Lung (tissue), 17 donors: ENCODE measurements at places on chromosomes 11 and 22. TPM values are rescaled to one million over a fixed set of nuclear protein-coding genes. Genes with fewer than 3 reads are reported as not detected.

The NXPE1 gene
- polyA plus RNA-seq, result not detected

The HOATZ gene
- 42.9 TPM for polyA plus RNA-seq

The PDGFD gene
- 0.71 TPM for polyA plus RNA-seq

The IGSF22 gene
- polyA plus RNA-seq, result 0.33 TPM

The SPA17 gene
- polyA plus RNA-seq, result 28.9 TPM

The RBMXL2 gene
- polyA plus RNA-seq, result not detected

The SOX6 gene
- polyA plus RNA-seq, result 0.58 TPM

The APOA1 gene
- 1.9 TPM for polyA plus RNA-seq

The CCDC89 gene
- polyA plus RNA-seq, result 0.65 TPM

The PRRG4 gene
- polyA plus RNA-seq, result 5.8 TPM

The OR8G1 gene
- not detected for polyA plus RNA-seq
